ENCODE measurements at places on chromosomes 7 and 10. TPM values are rescaled to one million over a fixed set of nuclear protein-coding genes. Genes with fewer than 3 reads are reported as not detected.

Gene FBXL13
- total RNA-seq, result 8.2 TPM

GRCh38 chr10:526651-527312, 162.7 kb downstream of the DIP2C start:
- no peak overlapping the region for H3K27ac ChIP-seq
- H3K4me1 ChIP-seq, result peaks cover 8% of the 10 kb centered on the region
- peak; percentile 53 for DNase-seq
- no peaks in the 10 kb centered on the region for H3K36me3 ChIP-seq

Gene PKD2L1
- not detected for total RNA-seq

DNA sequence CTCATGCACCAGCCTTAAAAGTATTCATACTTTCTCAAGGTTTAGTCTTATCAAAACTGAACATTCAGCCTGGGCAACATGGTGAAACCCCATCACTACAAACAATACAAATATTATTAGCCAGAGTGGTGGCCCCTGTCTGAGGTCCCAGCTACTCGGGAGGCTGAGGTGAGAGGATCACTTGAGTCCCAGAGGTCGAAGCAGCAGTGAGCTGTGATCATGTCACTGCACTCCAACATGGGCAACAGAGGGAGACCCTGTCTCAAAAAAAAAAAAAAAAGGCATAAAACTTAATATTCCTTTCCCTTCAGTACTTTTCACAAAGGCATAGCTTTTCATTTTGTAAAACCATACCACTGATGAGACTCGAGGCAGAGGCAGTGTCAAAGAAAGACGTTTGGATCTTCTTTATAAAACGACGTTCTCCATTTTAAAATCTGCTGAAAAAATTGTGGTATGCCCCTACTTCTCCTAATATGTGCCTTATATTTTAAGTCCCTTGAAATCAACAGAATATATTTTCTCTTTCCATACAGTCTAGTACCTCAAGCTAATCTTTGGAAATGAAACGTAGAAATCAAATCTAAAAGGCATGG, 1.9 kb downstream of the NSUN6 start:
- H3K36me3 ChIP-seq, result no peaks in the 10 kb centered on the region
- H3K27me3 ChIP-seq, result no peaks in the 10 kb centered on the region
- peaks cover 17% of the 10 kb centered on the region for H3K4me1 ChIP-seq
- H3K27ac ChIP-seq, result no peak overlapping the region

DNA sequence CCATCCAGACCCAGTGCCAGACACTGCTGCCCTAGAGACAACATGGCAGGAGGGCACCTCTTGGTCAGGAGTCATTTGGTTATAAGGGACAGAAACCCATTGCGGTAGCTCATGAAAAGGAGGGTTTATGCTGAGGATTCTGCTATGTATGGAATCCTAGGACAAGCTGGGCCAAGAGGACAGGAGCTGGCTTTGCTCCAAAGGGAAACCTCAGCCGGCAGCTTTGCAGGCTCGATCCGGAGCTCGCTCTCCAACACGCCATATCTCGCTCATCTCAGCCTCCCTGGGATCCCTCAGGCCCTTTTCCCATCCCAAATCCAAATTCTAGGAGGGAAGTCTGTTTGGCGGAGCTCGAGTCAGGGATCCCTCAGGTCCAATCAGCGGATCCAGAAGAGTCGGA, 345.7 kb downstream of the GLRX3 start:
- no peak overlapping the region for H3K27ac ChIP-seq
- no peaks in the 10 kb centered on the region for H3K27me3 ChIP-seq
- peaks cover 10% of the 10 kb centered on the region for H3K4me1 ChIP-seq
- H3K36me3 ChIP-seq, result no peaks in the 10 kb centered on the region

Gene GRID2IP
- total RNA-seq, result not detected

Gene GALNT17
- total RNA-seq, result 23.0 TPM

DNA sequence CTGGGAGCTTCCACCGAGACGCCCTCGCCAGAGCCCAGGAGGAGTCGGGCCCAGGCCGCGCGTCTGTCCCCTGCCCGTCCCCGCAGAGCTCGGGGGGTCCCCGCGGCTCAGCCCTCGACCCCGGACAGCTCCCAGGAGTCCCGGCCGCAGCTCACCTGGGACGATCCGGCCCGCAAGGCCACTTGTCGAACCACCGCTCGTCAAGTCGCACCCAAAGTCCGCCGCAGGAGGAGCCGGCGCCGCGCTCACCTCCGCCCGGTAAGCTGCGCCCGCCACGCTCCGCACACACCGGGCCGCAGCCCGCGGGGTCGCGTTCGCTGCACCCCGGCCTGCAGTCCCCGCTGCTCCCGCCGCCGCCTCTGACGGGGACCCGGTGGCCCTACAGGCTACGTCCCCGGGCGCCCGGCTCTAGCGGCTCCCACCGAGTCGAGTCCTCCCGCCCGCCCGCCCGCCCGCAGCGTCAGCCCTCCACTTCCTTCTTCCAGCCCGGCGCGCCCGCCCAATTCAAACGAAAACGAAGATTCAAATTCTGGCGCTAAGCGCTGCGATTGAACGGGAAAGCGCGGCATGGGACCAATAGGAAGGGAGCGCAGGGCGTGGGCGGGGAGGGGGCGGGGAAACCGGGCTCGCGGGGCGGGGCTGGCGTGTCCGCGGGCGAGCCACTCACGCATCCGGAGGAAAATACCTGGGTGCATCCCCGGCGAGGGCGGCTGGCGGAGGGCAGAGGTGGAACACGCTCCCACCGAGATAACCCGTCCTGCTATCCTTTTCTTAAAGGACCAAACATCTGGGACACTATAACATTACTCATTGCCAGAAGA, at the start of gene MKI67:
Gene MKI67 (minus strand): TSS at position 480 of the 821 bp plus-strand sequence. CDS start 756 bp downstream, outside the sequence.
- H3K27me3 ChIP-seq, result peaks cover 8% of the 10 kb centered on the region
- H3K36me3 ChIP-seq, result peaks cover 20% of the 10 kb centered on the region
- peak; percentile 95 for DNase-seq
- H3K4me1 ChIP-seq, result peaks cover 31% of the 10 kb centered on the region
- no peak within 1 kb of the TSS for H3K27ac ChIP-seq

GRCh38 chr10:80104066-80104926, 25.8 kb downstream of the TMEM254 start:
- no peak overlapping the region for H3K27ac ChIP-seq
- no peak overlapping the region for H3K4me3 ChIP-seq
- peaks cover 9% of the 10 kb centered on the region for H3K4me1 ChIP-seq
- no peak for DNase-seq

Gene GLCCI1
- 78.0 TPM for total RNA-seq

Gene ACTL6B
- not detected for total RNA-seq

Gene FBXO24
- 1.2 TPM for total RNA-seq

GRCh38 chr10:122515588-122516231, 44.8 kb upstream of the DMBT1 start:
- DNase-seq, result no peak
- H3K36me3 ChIP-seq, result no peaks in the 10 kb centered on the region
- no peaks in the 10 kb centered on the region for H3K27me3 ChIP-seq
- no peaks in the 10 kb centered on the region for H3K4me1 ChIP-seq
- no peak overlapping the region for H3K4me3 ChIP-seq

DNA sequence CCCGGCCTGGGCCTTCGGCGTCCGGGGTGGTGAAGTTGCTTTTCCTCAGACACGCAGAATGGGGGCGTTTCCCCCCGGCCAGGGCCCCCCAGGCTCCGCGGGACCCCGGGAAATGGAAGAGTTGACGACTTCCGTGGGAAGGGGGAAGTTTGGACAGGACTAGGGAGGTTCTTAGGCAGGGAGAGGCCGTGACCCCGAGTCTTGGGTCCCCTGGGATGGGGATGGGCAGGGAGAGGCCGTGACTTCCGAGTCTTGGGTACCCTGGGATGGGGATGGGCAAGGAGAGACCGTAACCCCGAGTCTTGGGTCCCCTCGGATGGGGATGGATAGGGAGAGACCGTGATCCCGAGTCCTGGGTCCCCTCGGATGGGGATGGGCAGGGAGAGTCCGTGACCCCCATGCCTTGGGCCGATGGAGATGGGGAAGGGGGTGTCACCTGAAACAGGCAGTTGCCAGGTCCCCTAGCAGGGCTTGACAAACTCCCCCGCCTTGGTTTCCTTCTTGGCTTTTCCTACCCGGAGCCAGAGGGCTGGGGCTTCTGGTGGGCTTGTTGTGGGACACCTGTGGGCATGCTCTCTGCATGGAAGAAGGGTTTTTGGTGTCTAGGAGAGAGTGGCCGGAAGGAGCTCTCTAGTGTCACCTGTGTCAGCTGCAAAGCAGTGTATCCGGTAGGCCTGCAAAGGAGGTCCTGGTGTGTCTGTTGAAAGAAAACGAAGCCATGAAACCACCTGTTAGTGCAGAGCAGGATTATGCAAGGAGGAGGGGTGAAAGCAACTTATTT, 1.1 kb downstream of the TRRAP start:
- H3K4me3 ChIP-seq, result peak overlapping the region; percentile 73
- H3K4me1 ChIP-seq, result peaks cover 6% of the 10 kb centered on the region
- H3K27ac ChIP-seq, result no peak overlapping the region
- peak; percentile 48 for DNase-seq
- H3K36me3 ChIP-seq, result peaks cover 5% of the 10 kb centered on the region

- DNase-seq, result no peak
- no peaks in the 10 kb centered on the region for H3K36me3 ChIP-seq
- no peak overlapping the region for H3K27ac ChIP-seq
- no peaks in the 10 kb centered on the region for H3K27me3 ChIP-seq
Observed at GRCh38 chr7:135878284-135878683, 98.9 kb downstream of the MTPN start.

GRCh38 chr7:66748791-66749190, 8.3 kb downstream of the RABGEF1 start:
- H3K4me1 ChIP-seq, result peaks cover 11% of the 10 kb centered on the region
- no peaks in the 10 kb centered on the region for H3K36me3 ChIP-seq
- no peak overlapping the region for H3K27ac ChIP-seq
- no peaks in the 10 kb centered on the region for H3K27me3 ChIP-seq
- DNase-seq, result no peak

Gene ATOH7
- 0.93 TPM for total RNA-seq

Gene ITGB1
- 229 TPM for total RNA-seq

Gene DKK1
- 16.1 TPM for total RNA-seq

DNA sequence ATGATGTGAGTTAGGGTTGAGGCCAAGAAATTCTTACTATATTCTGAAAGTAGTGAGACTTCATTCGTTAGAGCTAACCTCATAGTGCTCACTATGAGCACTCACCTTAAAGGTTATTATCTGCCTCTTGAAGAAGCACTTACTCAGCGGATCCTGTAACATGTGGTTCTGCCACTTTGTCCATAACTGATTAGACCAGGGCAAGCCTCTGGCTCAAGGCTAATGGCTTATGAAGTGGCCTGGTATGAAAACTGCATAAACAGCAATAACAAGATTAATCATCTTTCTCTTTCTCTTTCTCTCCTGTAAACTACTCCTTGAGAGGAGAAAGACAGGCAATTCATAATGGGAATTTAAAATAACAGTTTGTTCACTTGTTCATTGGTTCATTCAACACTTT, 82.8 kb downstream of the MAPK8 start:
- H3K36me3 ChIP-seq, result no peaks in the 10 kb centered on the region
- H3K4me3 ChIP-seq, result no peak overlapping the region
- DNase-seq, result no peak
- H3K4me1 ChIP-seq, result no peaks in the 10 kb centered on the region
- H3K27ac ChIP-seq, result no peak overlapping the region

Gene CHAT
- not detected for total RNA-seq

Measured in neural progenitor cell (in vitro differentiated cells).